ENCODE measurements at places on chromosomes 7 and 10.

DNA sequence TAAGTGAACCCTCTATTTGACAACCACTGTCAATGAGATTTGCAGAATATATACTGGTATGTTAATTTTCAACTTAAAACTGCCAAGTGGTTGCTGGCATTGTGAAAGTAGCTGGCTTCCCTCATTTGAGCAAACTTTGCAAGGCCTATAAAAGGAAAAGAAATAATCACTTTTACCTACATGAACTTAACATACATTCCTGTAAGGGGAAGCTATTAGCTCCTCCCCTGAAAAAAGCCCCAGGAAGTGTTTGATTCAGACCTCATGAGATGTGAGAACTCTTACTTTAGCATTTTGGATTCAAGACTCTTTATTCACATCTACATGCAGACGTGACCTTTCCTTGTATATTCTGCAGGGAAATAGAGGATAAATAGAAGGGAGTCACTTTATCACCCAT lies 175.6 kb downstream of the OTUD1 start:
- no peak for DNase-seq

GRCh38 chr7:149001427-149002068 lies 26.8 kb downstream of the PDIA4 start:
- no peak for DNase-seq

DNA sequence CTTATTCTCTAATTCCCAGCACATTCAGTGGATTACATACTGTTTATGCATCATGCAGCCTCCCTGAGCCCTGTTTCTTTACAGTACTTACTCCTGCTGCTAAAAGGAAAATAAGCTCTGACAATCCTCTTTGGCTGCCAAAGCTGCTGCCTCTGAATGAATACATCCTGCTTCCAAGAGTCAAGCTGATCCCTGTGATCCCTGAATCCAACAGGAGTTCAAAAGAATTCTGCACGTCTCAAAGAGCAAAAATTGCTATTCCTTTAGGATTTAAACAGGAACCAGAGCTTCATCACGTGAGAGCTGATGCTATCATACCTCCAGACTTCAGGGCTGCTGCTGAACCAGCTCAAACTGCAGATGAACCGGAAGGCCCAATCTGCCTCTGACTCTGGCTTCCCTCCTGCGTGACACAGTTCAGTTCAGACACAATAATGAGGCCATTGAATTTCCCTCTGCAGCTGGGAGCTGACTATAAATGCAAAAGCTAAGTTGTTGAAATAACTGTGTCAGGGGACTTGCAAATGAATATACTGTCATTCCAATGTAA lies 851.0 kb upstream of the PHF14 start:
- DNase-seq, result no peak

- DNase-seq, result no peak
These were observed 11.9 kb downstream of the NPTX2 start for GRCh38 chr7:98629001-98629431.

DNA sequence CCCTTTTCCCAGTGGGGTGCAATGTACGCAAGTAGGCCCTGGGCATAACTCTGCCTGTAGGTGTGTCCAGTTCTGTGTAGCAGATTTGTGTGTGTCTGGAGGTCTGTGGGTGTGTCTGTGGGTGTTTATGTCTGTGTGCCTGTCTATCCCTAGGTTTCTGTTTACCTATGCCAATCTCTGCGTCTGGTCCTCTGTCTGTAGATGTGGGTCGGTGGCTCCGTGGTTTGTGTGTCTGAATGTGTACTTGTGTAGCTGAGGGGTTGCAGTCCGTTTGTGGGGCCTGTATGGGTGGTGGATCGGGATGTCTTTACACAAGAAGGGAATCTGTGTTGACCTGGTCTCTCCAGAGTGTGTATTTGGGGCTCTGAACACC lies 932 bp downstream of the NYAP1 start:
- no peak for DNase-seq

- DNase-seq, result no peak
These were observed 118.0 kb downstream of the BUB3 start for GRCh38 chr10:123272171-123272570.

DNA sequence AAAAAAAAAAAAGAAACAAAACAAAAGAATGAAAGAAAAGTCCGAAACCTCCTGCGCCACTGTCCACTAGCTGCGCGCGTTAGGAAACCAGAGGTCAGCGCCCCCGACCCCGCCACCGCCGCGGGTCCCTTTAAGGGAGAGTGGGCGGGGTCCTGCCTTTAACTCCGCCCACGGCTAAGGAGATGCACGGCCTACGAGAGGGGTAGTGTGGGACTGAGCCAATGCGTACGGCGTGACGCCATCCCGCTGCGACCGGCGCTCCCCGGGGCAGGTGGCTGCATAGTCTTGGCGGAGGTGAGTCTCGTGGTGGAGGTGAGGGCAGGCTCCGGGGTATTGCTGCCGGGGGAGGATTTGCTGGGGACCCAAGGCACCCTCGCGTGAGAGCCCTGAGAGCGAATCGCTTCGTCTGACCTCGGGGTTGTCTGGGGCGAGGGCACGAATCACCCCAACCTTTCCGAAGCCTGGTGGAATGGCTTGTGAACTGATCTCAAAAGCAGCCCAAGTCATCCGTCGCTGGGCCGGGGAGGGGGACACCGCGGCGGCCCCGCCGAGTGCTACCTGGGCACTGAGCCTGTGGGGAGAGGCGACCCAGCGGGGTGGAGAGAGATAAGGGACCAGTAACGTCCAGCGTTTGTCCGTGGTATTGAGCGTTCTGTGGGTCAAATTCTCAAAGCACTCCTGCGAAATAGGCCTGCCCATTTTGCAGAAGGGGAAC lies at the start of gene MRPS17:
Gene MRPS17 (plus strand): TSS at position 241 of the 715 bp plus-strand sequence. CDS start 1,319 bp downstream, outside the sequence.
- DNase-seq, result peak; percentile 94

DNA sequence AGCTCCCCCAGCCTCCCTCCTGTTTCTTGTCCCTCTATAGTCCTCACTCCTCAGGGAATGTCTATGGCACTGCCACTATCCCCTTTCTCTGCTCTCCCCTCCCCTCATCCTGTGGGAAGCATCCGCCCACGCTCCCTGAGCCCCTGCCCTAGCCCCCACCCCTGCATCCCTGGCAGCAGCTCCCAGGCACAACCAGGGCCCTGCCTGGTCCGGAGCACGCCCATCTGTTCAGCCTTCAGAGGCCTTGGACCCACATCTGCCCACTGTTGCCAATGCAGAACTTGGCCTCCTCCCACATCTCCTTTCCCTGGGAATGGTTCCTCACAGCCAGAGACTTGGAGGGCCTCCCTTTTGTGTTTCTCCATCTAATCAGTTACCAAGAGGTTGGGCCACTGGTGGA lies 20.4 kb upstream of the TBRG4 start:
- no peak for DNase-seq

DNA sequence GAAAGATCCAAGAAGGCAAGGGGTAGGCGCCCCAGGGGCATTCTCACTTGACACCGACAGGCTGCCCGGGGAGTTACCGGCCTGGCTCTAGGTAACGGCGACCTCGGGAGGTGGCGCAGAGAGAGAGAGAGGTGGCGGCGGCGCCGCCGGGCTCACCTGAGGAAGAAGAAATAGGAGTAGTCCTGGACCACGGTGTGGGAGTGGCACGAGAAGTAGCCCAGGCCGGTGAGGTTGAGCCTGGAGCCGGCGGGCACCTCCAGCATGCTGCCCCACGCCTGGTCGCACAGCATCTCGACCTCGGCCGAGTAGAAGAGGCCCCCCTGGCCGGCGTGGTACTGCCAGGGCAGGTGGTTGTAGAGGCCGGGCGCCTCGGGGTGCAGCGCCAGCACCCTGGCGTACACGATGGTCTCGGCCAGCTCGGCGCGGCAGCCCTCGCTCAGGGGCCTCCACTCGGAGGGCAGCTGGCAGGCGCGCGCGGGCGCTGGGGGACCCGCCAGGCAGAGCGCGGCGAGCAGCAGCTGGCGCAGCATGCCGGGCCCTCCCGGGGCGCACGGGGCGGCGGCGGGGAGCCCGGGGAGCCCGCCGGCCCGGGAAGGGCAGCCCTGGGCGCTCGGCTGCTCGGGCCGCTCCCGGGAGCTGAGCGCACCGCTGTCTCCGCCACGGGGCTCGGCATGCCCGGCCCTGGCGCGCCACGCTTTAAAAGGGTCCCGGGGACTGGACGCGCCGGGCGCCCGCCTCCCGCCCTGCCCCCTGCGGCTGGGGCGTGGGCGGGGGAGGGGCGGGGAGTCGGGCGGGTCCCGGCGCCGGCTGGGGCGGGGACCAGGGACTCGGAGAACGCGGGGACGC lies at the start of gene CCDC3:
Gene CCDC3 (minus strand): TSS at position 673 of the 846 bp plus-strand sequence. CDS start 143 bp downstream, at position 530.
- DNase-seq, result no peak

- no peak for DNase-seq
These were observed 36.9 kb upstream of the WAC start for GRCh38 chr10:28496017-28496416.

GRCh38 chr10:35265435-35265834 lies 70.9 kb upstream of the CCNY start:
- DNase-seq, result no peak

GRCh38 chr10:126508535-126509040 lies 120.3 kb upstream of the ADAM12 start:
- no peak for DNase-seq

- DNase-seq, result no peak
These were observed 319.4 kb upstream of the MYO3A start for GRCh38 chr10:25614652-25615051.

DNA sequence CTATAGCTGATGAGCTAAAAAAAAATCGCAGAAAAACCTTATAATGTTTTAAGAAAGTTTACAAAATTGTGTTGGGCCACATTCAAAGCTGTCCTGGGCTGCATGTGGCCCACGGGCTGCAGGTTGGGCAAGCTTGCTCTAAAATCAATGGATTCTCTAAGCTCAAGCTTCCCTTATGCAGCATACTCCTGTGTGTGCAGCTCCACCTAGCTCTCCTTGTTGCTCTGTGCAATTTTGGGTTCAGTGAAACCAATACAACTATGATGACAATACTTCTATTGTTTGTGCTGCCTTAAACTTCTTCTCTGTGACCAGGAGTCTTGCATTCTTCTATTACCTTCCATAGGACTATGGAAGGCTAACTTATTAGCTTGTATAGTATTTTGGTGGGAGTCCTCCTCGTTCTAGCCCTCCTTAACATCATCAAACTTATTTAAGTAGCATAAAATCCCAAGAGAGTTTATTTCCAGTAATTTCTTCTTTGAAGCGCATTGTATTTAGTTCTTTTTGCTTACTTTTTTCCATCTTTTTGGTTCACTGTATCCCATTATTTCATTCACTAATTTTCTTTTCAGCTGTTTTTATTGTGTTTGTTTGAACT lies 170.9 kb upstream of the SMIM30 start:
- no peak for DNase-seq

GRCh38 chr7:129553899-129554461 lies 51.6 kb downstream of the SMKR1 start:
- no peak for DNase-seq

DNA sequence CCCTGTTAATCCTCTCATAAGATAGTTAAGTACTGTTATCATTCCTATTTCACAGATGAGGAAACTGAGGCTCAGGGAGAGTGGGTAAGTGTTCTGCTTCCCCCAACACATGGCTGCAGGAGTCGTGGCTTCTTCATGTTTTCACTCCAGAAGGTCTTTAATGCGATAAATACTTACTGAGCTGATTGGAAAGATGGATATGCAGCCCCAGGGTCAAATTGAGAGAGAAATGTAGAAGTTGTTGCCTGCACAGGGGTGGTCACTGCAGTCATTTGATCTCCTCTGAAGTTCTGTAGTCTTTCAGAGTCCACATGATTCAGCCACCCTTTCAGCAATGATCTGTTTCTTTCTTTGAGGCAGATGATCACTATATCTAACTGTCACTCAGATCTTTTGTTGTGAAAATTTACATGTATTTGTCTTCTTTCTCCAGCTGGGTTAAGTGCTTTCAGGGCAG lies 29.3 kb downstream of the CRCP start:
- DNase-seq, result no peak

GRCh38 chr7:112770051-112770450 lies 20.1 kb downstream of the TMEM168 start:
- no peak for DNase-seq

DNA sequence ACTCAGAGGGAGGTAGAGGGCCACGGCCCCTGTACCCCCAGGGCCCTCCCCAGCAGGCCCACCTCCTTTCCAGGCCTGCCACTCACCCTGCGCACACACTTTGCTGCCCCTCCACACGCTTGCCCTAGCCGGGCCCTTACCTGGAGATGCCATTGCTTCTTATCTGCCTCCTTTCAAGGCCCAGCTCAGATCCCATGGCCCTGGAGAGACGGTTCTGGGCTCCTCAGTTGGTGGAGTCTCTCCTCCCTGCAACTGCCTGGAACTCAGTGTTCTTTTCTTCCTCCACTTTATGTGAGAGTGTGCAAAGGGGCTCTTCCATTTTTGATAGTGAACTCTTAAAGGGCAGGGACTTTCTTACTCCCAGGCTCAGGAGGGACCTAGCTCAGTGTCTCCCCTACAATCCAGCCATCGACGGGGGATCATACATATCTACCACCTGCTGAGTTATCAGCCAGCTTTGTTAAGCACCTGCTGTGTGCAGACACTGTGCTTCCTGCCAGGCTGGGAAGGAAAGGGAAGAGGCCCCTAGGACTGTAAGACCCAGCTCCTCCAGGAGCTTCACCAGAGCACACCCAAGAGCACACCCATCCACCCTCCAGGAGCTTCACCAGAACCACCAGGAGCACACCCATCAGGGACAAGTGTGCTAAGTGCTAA lies 89.3 kb upstream of the MACROH2A2 start:
- no peak for DNase-seq

DNA sequence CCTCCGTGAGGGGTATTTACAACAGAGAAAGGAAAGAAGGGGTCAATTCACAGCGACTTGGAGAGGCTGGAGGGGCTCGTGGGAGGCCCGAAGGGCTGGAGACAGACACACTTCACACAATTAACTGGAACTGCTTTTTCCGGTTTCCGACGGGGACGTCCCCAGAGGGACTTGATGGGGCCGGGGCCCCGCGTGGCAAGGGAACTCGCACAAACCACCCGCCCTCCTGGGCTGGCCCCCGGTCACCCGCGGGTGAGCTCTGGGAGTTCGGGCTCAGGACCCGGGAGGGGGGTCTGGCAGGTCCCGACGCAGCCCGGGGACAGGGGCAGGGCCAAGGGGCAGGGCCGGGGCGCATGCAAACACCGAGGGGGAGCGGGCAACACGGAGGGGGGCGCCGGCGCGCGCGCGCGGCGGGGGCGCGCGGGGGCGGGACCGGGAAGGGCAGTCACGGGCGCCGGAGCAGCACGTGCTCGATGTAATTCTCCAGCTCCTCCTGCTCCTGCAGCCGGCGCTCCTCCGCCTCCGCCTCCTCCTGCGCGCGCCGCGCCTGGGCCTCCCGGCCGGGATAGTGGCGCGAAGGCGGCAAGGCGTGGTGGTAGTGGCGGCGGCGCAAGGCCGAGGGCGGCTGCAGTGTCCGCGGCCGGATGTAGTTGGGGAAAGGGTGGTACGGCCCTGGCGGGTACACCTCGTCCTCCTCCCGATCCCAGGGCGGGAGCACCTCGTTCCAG lies 2.7 kb downstream of the VGF start:
- DNase-seq, result peak; percentile 65
